ENCODE measurements at places on chromosomes 7 and 10.

- DNase-seq: no peak
These were observed 113.6 kb upstream of the RET start for GRCh38 chr10:42963312-42963711.

DNA sequence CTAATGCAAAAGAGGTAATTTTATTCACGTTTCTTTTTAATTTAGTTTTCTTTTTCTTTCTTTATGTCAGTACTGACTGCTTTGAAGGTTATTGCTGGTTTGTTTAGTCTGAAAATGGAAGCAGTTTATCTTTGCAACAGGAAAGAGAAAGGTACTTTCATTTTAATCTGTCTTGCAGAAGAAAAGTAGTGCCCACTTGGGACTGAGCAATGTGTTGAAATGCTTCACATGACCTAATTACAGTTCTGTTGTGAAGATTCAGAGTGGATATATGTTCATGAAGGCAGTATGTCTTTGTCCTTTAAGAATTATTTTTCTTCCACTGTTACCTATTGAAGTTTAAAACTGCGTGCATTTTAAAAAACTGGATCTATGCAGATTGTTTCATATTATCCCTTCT lies 80.1 kb downstream of the ANKIB1 start:
- DNase-seq: no peak

- peak; percentile 12 for DNase-seq
These were observed at the start of gene ZNF467 for GRCh38 chr7:149773446-149774236. ZNF467 (minus strand) TSS chr7:149773588; CDS start chr7:149771032, 2,556 bp downstream.

- no peak for DNase-seq
These were observed 5.9 kb downstream of the EIF4H start for GRCh38 chr7:74179935-74180604.

DNA sequence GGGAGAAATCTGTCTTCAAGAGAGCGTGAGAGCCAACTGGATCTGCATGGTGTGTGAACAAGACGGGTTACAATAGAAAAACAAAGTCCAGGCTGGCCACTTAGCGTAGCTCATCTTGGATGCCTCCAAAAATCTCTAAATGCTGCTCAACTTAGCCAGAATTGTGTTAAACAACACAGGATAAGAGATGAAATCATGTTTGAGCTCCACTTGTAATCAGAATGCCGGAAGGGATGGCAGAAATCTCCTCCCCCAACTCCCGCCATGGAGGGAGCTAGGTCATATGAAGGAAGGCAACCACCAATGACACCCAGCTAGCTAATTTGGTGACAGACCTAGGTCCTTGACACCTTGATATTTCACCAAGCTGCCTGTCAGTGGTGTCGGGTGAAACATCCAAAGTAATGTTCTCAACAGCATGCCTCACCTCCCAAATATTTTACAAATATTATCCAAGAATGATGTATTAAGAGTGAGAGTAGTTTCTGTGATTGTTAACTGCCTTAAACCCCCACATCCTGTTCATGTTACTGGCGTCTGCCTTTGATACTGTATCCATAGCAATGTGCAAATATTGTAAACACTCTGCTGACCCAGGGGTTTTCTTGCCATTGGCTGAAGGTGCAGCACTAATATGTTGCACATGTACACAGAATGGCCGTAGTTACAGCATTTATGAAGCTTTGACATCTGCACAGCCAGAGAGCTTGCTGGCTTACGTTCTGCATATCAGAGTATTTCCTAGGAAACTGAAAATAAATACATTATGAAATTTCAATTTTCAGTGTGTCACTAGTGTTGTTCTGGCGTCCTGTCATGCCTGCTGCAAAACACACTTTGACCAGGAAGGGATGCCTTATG lies 25.8 kb downstream of the TMEM254 start:
- peak; percentile 83 for DNase-seq

DNA sequence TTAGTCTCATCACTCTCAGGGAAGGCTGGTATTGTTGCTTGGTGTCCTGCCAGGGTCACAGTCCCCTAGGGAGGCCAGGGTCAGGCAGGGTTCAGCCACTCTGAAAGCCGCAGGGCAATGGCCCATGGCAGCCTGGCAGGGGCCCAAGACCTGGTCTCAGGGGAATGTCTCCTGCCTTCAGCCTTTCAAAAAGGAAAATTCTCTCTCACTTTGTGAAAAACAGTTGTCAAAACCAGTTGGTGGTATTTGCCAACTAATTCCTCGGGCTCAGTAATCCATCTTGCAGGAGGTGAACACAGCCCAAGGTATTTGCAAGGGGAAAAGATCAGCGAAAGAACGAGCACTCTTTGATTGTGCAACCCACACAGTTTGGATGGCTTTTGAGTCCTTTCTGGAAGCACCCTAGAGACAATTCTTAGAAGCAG lies 101.5 kb downstream of the JCAD start:
- DNase-seq: no peak

- no peak for DNase-seq
These were observed 14.6 kb upstream of the FZD1 start for GRCh38 chr7:91249506-91250233.

DNA sequence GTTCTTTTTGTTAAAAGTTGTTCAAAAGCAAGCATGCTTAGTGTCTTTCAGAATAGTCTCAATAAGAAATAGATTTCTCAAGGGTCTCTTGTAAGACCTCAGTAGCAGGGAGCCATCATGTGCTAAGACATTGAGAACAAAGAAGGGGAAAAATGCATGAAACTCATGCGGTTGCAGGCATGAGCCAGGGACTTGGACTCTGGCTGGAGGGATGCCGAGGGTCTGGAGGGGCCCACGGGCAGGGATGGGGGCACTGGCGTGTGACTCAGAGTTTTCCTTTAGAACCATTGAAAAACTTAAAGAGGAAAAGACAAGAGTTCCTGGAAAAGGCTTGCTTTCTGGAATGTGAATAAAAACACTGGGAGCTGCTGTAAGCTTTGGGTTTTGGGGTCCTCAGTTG lies 253.3 kb downstream of the CCDC3 start:
- no peak for DNase-seq

DNA sequence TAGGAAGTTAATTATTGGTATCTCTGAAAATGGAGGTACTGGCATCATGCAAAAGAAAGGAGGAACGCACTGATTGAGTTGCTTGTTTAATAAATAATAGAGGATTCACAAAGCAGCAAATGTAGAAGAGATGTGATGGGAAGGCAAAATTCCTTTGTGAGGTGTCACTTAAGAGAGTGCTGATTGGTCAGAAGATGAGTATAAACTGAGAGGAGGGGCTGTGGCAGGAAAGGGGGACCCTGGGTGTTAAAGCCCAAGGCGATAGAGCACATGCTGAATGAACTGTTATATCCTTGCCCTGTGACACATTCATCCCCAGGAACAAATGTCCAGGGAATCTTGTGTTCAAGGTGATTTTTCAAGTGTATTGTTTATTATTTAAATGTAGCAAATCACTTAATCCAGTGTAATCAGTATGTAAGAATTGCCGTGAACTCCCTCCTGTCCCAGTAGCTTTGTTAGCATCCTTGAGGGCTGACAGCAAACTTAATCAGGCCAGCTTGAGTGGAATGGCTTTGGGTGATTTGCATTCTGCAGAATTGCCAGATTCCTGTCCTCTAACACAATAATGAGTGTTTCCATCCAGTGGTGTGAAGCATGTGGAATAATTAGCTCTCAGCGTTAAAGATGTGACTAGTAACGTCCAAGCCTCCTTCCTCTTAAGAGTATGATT lies 111.9 kb downstream of the CHN2 start:
- DNase-seq: no peak

- DNase-seq: no peak
These were observed 22.5 kb upstream of the C10orf53 start for GRCh38 chr10:49656845-49657493.

DNA sequence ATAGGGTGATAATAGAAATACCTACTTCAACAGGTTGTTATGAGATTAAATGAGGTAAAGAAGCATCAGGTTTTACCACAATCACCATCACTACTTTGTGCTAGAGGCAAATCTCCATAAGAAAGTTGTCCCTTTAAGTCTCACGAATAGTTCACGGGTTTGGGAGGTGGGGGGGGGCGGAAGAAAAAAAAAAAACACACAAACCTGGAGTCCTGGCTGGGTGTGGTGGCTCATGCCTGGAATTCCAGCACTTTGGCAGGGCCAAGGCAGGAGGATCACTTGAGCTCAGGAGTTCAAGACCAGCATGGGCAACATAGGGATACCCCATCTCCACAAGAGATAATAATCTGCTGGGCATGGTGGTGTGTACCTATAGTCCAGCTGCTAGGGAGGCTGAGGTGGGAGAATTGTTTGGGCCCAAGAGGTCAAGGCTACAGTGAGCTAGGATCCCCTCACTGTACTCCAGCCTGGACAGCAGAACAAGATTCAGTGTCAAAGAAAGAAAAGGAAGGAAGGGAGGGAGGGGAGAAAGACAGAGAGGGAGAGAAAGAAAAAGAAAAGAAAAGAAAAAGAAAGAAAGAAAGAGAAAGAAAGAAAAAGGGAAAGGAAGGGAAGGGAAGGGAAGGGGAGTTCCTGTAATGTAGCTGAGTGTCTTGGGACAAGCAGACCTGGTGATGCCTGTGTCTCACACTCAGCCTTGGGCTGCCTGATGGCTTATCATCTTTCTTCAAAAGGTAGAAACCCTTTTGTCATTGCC lies 231.4 kb downstream of the CREB5 start:
- DNase-seq: no peak

DNA sequence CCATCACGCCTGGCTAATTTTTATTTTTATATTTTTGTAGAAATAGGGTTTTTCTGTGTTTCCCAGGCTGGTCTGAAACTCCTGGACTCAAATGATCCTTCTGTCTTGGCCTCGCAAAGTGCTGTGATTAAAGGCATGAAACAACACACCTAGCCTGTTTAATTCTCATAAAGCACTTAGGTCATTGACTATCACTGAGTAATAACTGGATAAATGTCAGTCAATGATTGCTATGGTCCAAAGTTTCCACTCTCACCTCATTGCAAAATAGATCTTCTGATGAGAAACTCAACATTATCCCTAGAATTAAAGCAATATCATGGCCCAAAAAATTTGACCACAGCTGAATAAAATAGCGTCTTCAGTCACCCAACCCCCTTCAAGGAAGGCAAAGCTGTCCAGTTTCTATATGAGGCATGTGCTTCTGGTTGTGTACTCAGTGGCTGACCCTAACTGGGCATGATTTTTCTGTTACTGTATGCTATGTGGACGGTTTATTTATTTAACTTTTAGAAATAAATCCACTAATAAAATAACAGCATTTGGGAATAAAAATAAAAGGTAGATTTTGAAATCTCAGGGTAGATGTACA lies 86.5 kb upstream of the LRRN3 start:
- no peak for DNase-seq

DNA sequence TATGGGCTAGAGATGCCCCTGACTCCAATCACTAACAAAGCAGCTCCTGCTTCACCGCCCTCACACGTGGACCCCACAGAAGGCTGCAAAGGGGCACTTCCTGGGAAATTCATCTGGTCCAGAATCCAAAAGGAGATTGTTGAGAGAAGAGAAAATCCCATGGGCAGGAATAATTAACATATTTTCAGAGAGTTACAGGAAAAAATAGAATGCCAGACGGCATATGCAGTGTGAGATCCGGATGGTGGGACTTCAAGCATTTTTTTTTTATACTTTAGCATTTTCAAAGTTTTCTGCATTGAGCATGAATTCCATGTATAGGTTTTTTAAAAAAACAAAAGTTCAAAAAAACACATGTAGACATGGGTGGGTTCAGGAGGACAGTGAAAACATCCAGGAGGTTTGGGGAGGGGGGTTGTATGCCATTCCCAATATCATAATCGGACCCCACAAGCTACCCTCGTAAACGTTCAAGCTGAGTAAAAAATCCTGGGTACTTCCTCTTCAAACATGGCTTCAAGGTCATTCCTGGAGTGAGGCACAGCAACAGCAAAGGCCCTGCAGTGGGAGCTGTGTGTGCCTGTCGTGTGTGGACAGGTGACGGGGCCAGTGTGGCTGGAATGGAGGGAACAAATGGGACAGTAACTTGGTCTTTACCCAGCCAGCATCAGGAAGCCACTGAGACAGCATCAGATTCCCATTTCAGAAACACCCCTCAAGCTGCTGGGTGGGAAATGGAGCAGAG lies 128.1 kb downstream of the SLIT1 start:
- no peak for DNase-seq

GRCh38 chr10:129860396-129860795 lies 103.7 kb downstream of the EBF3 start:
- no peak for DNase-seq

DNA sequence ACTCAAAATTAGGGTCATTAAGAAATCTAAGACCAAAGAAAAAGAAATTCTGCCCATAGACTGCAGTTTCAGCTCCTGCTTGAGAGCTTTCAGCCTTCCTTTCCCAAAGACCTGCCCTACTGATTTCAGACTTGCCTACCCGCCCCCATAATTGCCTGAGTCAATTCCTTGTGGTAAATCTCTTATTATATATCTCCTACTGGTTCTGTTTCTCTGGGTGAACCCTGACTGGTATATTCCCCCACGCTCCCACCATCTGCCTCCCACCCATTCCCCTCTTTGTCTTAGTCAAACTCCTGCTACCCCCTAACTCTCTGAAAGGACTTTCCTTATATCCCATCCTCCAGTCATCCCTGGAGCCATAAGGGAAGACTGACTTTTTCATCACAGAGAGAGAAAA lies 64.7 kb upstream of the MET start:
- no peak for DNase-seq

DNA sequence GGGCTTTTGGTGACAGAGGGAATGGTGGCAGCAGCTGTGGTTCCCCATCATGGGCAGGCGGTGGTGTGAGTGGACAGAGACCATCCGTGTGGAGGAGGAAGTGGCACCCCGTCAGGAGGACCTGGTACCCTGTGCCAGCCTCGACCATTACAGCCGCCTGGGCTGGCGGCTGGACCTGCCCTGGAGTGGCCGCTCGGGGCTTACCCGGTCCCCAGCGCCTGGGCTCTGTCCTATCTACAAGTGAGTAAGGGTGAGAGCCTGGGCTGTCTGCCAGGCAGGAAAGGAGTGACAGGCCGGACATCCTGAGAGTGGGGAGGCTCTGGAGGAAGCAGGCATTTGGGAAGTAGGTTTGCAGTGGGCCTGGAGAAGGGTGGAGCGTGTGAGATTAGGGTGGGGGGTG lies 2.9 kb upstream of the ZNF467 start:
- no peak for DNase-seq

DNA sequence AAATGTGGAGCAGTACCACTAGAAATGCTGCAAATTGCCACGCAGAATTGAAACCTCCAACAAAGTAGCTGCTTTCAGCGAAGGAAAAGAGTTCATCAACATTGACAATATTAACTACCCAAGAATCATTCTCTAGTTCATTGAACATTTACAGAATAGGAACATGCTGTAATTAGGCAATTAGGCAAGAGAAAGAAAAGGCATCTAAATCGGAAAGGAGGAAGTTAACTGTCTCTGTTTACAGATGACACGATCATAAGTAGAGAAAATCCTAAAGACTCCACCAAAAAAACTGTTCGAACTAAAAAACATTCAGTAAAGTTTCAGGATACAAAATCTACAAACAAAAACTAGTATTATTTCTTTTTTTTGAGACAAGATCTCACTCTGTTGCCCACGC lies 8.9 kb upstream of the PKD1L1 start:
- no peak for DNase-seq

GRCh38 chr7:136664537-136664936 lies 203.9 kb upstream of the CHRM2 start:
- DNase-seq: no peak

DNA sequence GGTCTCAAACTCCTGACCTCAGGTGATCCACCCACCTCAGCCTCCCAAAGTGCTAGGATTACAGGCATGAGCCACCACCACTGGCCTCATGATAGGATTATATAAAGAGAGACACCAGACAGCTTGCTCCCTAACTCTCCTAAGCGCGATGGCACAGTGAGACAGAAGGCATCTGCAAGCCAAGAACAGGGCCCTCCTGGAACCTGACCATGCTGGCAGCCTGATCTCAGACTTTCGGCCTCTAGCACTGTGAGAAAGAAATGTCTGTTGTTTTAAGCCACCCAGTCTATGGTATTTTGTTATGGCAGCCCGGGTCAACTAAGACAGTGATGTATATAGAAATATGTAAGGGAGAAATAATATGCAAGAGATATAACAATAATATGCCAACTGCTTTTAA lies 51.2 kb downstream of the SRPK2 start:
- no peak for DNase-seq
